Right renal pelvis (tissue), 4 donors: ENCODE measurements at places on chromosomes 16 and 17.

DNA sequence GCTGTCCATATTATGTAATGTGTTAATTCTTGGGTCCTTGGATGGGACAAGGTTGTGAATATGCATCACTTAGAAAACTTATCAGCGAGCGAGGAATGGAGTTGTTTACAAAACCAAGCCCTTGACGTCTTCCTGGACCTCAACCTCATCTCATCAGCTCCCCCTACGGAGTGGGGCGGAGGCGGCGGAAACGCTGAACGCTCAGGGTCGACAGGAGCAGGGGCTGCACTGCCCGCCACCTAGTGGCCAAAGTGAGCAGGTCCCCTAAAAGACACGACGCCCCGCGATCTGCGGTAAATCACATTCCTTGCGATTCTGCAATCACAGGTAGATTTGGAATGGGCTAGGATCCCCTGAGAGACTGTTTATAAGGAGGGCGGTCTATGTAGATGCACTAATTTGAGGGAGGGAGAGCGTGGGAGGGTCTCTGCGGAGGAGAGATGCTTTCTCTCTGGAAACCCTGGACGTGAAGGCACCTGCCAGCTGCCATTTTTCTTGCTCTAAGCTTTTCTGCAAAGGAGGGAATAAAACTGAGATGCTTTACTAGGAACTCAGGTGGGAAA, 5.4 kb upstream of the ICAM2 start:
- DNase-seq = peak; percentile 42

GRCh38 chr17:29958947-29959657, 17.7 kb downstream of the EFCAB5 start:
- no peak for DNase-seq

DNA sequence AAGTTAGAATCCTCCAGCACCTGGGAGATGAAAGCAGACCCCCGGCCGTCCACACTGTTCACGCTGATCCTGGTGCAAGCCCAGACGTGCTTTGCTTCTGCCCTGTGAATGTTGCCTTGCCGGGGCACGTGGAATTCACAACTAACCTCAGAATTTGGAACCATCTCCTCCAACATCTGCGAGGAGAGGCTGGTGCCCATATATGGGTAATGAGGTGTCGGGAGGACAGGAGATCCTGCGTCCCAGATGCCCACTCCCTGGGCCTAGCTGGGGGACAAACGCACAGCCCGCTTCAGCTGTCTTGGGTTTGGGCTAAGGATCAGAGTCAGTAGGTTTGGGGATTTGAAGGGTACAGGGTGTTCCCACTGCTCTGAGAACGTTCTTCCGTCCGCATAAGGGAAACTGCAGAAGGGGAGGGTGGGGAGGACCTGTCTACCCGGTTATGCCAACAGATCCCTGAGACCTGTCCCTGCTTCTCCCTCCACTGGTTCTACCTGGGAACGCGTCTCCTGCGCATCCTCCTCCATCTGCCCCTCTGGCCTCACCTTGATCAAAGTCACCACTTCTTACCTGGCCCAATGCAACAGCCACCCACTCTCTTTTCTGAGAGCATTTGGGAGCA, 14.1 kb downstream of the PPL start:
- DNase-seq = no peak

- no peak for DNase-seq
These were observed 14.7 kb downstream of the KCTD19 start for GRCh38 chr16:67311607-67312488.

DNA sequence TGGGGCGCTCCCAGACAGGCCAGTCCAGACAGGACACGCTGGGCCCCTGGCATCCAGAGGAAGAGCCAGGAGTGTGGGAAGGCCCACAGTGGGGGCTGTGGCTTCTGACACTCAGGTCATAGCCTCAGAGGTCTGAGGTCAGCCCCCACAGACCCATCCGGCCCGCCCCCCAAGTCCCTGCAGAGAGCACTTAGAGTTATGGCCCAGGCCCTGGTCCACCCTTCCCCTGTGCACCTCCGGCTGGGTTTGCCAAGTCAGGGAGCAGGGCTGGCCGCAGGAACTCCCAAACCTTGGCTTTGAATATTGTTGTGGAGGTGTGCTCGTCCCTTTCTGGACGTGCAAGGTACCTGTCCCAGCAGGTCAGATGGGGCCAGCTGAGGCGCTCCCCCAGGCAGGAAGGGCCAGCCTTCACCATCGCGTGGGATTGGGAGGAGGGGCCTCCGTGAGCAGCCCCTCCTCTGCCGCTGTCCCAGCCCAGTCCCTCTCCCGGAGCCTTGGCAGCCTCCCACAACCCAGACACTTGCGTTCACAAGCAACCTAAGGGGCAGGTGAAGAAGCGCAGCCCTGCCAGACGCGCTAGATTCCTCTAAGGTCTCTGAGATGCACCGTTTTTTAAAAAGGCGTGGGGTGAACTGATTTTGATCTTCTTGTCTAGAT, 74.6 kb downstream of the SOCS1 start:
- no peak for DNase-seq

DNA sequence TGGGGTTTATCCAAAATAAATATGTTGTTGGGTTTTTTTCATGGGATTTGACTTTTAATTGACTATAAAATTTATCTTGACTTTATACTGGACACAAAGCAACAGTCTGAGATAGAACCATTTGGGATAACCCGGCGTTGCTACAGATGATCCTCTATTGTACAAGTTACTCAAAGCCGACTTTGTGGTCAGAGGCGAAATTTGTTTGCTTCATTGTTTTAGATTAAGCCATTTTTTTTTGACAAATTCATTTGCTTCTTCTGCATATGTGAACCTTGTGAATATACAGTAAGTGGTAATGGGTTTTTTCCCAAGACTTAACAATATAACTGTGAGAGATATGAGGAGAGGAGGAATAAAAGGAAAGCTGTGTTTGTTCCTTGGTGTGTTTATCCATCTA, 11.8 kb downstream of the MYO1D start:
- DNase-seq = no peak

- no peak for DNase-seq
These were observed 6.1 kb upstream of the CMTM1 start for GRCh38 chr16:66560107-66560506.

- no peak for DNase-seq
These were observed 37.7 kb downstream of the ZFHX3 start for GRCh38 chr16:73010150-73010676.

DNA sequence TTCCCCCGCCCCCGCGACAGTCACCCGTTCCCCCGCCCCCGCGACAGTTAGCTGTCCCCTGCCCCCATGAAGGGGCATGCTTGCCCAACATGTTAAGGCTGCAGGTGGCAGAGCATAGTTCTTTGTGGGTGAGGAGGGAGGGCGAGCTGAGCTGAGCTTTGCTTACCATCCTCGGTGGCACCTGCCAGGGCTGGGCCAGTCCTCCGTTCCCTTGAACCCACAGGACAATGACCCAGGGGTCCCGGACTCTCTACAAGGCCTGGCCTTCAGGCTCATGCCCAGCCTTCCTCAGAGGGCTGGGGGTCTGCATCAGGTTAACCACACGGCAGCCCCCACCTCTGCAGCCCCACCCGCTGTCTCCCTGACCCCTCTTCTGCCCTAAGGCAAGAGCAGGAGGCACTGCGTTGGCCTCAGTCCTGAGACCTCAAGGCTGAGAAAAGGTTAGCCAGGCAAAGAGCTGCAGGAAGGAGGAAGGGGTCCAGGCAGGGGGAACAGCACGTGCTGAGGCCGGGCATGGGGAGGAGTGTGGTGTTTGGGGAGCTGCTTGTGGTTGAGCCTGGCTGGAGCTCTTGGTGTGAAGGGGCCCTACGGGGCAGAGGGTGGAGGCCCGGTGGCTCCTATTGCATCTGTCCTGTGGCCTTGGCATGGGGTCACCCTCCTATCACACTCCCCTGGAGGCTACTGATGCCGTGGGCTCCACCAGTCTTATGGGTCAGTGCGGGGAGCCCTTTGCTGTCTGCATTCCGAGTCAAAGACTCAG, 11.4 kb upstream of the DOC2B start:
- no peak for DNase-seq

DNA sequence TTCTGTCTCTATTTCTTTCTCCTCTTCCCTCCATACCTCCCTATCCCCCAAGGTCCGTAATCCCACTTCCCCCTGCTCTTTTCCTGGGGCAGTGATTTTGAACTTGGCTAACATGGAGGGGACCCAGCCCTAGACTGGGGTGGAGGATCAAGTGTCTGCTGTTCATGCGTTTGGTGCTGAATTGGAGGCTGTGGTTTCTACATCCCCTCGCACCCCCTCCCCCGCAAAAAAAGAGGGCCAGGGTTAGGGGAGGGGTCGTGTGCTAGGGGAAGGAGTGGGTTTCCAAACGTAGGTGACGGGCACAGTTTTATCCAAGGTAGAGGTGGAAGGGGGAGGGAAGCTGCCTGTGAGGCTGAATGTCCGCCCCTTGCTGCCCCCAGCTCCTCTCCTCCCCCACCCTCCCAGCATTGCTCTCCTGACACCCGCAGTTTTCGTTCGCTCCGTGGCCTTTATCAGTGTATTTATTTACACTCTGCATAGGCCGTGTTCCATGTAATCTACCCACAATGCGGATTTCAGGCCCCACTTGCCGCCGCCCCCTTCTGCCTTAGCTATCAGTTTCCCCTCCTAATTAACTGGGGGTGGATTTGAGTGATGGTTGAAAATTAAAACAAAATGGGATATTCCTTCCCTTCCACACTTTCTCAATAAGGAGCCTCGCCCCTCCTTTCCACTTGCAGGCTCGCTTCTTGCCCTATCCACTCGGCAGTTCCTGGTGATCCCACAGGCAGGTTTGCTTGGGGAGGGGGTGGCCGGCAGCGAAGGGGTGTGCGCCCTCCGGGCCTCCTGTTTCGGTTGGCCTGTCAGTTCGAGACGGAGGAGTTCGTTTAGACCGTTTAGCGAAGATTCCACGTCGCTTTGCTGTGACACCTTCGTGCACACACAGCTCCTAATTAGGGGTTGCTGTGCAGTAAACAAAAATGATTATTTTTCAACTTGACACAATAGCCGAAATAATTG, 2.0 kb downstream of the GNAO1 start:
- DNase-seq = no peak

GRCh38 chr16:1102921-1103635, 7.0 kb upstream of the C1QTNF8 start:
- DNase-seq = no peak

- no peak for DNase-seq
These were observed 68.7 kb upstream of the MARCHF10 start for GRCh38 chr17:62876673-62877405.

GRCh38 chr16:14627078-14627477, 3.0 kb downstream of the PARN start:
- no peak for DNase-seq

GRCh38 chr16:79336437-79337229, 263.9 kb downstream of the MAF start:
- no peak for DNase-seq

DNA sequence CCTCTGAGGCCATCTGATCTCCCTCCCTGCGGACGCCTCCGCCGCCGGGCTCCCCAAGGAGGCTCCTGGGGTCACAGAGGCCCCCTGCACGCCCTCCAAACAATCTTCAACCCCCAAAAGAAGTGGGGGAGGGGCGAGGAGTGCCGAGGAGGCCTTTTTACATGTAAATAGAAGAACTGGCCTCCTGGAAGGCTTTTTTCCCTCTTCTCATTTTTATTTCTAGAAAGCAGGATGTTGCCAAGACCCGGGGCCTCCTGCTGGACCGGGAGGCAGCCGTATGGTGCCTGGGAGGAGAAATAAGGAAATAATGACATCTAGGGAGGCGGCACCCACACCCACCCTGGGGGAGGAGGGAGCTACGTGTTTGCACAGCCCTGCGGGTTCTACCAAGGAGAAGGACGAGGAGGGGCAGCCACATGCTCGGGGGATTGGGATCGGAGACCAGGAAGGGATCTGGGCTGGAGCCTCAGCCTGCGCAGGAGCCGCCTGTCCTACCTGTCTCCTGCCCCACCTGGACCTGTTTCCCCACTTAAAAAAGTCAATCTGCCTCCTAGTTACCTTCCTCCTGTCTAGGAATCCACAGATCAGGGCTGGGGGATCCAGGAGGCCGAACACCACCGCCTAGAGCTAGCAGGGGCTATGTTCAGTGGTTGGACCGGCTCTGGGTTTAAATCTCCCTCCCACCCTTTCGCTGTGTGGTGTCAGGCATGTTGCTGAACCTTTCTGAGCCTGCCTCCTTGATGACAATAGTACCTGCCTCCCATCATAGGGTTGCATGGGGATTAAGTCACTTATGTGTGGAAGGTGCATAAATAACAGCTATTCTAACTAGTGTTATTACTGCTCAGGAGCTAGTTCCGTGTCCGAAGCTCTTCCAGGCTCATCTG, 175.7 kb upstream of the GSE1 start:
- DNase-seq = no peak

GRCh38 chr17:63760771-63761539, 12.4 kb downstream of the CCDC47 start:
- no peak for DNase-seq

DNA sequence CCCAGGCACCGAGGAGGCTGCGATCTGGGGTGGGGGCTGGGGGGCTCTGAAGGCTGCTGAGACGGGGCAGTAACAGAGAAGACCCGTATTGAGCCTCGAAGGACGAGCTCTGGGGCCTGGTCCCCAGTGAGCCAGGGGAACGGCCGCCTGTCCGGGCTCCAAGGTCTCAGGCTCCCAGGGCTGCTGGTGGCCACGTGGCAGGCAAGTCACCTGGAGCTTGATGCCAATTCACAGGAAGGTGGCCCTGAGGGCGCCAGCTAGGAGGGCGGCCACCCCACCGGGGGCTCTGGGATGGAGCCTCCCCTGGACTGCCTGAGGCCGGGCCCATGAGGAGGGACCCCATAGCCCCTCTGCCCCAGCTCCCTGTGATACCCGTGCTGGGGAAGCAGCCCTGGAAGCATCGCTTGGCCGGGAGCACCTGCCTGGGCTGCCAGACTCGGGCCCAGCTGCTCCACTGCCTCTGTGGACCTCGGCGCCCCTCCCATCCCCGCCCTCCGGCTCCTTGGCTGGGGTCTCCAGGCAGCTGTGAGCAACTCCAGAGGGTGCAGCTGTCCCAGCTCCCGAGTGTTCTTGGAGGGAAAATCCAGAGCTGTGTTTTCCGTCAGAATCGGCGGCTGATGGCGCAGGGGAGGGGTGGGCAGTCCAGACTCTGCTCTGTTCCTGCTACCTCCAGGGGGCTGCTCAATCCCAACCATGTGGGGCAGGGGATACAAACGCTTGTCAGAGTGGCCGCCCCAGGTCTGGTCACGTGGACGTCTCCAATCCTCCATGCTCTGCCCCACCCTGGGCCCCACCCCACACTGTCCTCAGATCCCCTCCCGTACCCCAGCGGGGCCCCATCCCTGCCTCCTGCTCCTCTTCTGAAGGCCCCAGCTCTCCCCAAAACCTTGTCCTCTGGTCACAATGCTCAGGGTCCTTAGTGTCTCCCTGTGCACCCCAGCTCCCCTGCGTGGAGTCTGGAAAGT, 67.2 kb upstream of the GNG13 start:
- DNase-seq = no peak
